PC-3 (cell line): ENCODE measurements at places on chromosomes 5 and 9. TPM values are rescaled to one million over a fixed set of nuclear protein-coding genes. Genes with fewer than 3 reads are reported as not detected.

NUDT2 gene
- total RNA-seq, result 34.4 and 34.6 TPM in 2 replicates

GRCh38 chr9:86660146-86660943 is 287.0 kb downstream of the GAS1 start:
- DNase-seq, result no peak
- H3K36me3 ChIP-seq, result no peaks in the 10 kb centered on the region
- H3K27me3 ChIP-seq, result no peaks in the 10 kb centered on the region
- H3K4me3 ChIP-seq, result no peak overlapping the region

DNA sequence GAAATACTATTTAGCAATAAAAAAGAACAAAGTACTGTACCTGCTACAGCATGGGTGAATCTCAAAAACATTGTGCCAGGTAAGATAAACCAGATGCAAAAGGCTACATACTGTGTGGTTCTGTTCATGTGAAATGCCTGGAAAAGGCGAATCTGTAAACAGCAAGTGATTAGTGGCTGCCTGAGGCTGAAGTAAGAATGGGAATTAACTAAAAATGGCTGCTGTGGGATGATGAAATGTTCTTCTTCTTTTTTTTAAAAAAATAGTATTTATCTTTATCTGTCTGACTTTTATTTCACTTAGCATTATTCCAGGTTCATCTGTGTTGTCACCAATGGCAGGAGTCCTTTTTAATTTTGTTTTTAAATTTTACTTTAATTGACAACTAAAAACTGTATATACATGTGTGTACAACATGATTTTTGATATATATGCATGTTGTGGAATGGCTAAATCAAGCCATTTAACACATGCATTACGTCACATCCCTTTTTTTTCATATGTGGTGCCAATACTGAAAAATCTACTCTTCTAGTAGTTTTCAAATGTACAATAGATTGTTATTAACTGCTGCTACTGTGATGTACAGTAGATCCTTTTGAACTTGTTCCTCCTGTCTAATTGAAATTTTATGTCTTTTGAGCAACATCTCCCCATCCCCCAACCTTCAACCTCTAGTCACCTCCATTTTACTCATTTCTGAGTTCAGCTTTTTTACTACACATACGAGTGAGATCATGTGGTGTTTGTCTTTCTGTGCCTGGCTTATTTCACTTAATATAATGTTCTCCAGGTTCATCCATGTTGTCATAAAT is 62.9 kb upstream of the TNFAIP8 start:
- DNase-seq, result no peak
- no peaks in the 10 kb centered on the region for H3K27me3 ChIP-seq
- H3K4me1 ChIP-seq, result peaks cover 15% of the 10 kb centered on the region
- no peak overlapping the region for H3K4me3 ChIP-seq
- H3K27ac ChIP-seq, result no peak overlapping the region

GRCh38 chr5:178529080-178529479 is 61.1 kb downstream of the COL23A1 start:
- H3K4me3 ChIP-seq, result no peak overlapping the region
- no peaks in the 10 kb centered on the region for H3K4me1 ChIP-seq
- H3K27me3 ChIP-seq, result peaks cover 19% of the 10 kb centered on the region

- no peaks in the 10 kb centered on the region for H3K4me1 ChIP-seq
- no peak overlapping the region for H3K27ac ChIP-seq
- H3K4me3 ChIP-seq, result peak overlapping the region; percentile 33; the same call in 1 of the 2 replicates
- H3K36me3 ChIP-seq, result no peaks in the 10 kb centered on the region
- peak; percentile 17 for DNase-seq
- H3K27me3 ChIP-seq, result peaks cover 38% of the 10 kb centered on the region
Measured at GRCh38 chr9:36802201-36802920, 229.7 kb downstream of the MELK start.

GRCh38 chr5:171980792-171981191 is 25.6 kb downstream of the FBXW11 start:
- no peak overlapping the region for H3K27ac ChIP-seq
- DNase-seq, result no peak
- peaks cover 15% of the 10 kb centered on the region for H3K4me1 ChIP-seq
- H3K27me3 ChIP-seq, result no peaks in the 10 kb centered on the region
- H3K4me3 ChIP-seq, result no peak overlapping the region

DNA sequence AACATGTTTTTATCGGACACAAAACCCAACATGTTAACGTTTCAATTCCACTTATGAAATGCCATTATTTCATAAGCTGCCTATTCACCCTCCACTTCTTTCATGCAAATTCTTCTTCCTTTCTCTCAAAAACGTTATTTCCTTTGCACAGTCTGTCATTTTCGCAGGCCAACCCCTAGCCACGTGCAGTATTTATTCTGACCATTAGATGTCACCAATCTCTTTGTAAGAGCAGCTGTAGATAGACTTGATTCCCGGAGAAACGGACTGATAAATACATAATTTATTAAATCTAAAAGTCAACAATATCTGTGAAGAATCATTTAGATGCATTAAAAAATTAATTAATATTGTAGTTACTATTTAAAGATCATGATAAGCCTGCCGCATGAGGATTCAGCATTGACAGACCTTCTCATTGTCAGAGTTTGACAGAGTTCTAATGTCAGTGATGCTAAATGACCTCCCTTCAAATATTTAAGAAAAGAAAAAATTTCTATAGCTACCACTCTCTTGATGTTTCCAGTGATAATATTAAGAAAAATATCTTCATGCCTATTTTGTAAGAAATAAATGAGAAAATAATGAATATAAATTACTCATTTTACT is 933.6 kb downstream of the CDH12 start:
- H3K4me1 ChIP-seq, result no peaks in the 10 kb centered on the region
- H3K27me3 ChIP-seq, result peaks cover 12% of the 10 kb centered on the region; the same call in 1 of the 2 replicates
- peak; percentile 73 for DNase-seq
- H3K27ac ChIP-seq, result no peak overlapping the region
- no peak overlapping the region for H3K4me3 ChIP-seq
- no peaks in the 10 kb centered on the region for H3K36me3 ChIP-seq

DNA sequence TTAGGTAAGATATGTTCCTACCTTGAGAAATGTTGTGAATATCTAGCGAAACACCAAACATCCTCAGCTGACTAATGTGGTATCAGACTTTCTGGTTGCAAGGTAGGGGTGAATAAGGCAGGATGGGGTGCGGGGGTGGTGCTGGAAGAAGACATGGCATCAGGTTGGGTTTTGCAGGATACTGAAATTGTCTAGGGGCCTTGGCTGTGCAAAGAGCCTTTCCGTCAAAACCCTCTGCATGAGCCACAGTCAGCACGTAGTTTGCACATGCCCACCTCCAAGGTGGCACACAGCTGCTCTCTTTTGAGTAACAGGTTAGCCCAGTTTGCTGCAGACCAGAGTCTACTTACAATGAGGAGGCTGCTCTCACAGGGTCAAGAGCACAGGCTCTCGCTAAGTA is 42.0 kb downstream of the SFXN1 start:
- H3K4me3 ChIP-seq, result no peak overlapping the region
- H3K4me1 ChIP-seq, result no peaks in the 10 kb centered on the region
- H3K36me3 ChIP-seq, result peaks cover 10% of the 10 kb centered on the region; the same call in 1 of the 2 replicates
- no peaks in the 10 kb centered on the region for H3K27me3 ChIP-seq
- H3K27ac ChIP-seq, result no peak overlapping the region

DNA sequence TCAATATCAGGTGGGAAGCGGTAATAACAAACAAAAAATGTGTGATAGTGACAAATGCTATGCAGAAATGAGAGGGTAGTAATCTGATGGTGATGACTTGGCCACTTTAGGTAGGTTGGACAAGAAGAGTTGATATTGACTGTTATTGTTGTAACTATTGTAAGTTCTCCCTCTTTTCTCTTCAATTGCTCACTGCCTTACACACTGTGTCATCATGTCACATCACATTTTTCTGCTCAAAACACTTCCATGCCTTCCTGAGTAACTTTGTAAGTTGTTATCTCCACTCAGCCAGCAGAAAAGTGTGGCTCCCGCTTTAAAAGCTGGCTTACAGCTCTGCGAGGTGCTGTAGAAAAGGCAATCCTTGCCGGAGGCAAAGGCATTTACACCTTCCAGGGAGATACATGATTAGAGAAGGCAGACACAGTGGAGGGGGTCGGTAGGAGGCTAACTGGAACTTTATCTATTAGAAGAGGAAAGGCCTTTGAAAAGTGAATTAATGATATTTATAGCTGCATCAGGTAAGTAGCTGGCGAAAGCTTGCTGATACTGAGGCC is 85.2 kb upstream of the CLINT1 start:
- no peak overlapping the region for H3K27ac ChIP-seq
- DNase-seq, result no peak

DNA sequence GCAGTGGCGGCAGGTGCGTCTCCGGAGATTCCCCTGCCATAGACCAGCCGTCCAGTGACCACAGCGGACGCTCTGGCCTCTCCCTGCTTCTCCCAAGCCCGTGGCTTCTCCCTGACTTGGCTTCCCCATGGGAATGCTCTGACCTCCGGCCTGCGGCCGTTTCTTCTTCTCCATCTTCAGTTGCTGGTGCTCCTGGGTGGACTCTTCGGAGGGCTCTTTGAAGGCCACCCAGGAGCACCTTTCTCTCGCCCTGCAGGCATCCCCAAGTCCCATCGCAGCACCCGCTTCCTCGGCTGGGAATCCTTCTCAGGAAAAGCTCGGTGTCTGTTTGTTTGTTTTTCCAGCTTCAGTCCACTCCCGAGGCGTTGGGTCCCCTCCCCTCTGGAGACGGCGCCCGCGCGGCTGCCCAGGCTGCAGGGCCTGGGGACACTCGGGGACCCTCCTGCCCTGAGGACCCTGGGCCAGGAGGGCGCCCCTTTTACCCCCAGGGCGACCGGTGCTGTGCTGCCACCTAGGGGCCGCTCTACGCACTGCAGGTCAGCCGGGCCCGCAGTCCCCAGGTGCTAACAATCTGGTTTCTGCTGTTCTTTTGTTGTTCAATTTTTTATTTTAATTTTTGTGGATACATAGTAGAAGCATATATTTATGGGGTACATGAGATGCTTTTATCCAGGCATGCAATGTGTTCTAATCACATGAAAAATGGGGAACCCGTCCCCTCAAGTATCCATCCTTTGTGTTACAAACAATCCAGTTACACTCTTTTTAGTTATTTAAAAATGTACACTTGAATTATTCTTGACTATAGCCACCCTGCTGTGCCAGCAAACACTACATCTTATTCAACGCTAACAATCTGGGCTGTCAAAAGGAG is 197.9 kb upstream of the ADAMTS16 start:
- peaks cover 66% of the 10 kb centered on the region for H3K27me3 ChIP-seq
- H3K27ac ChIP-seq, result no peak overlapping the region
- no peaks in the 10 kb centered on the region for H3K36me3 ChIP-seq
- H3K4me3 ChIP-seq, result no peak overlapping the region
- DNase-seq, result peak; percentile 9
- H3K4me1 ChIP-seq, result no peaks in the 10 kb centered on the region

DNA sequence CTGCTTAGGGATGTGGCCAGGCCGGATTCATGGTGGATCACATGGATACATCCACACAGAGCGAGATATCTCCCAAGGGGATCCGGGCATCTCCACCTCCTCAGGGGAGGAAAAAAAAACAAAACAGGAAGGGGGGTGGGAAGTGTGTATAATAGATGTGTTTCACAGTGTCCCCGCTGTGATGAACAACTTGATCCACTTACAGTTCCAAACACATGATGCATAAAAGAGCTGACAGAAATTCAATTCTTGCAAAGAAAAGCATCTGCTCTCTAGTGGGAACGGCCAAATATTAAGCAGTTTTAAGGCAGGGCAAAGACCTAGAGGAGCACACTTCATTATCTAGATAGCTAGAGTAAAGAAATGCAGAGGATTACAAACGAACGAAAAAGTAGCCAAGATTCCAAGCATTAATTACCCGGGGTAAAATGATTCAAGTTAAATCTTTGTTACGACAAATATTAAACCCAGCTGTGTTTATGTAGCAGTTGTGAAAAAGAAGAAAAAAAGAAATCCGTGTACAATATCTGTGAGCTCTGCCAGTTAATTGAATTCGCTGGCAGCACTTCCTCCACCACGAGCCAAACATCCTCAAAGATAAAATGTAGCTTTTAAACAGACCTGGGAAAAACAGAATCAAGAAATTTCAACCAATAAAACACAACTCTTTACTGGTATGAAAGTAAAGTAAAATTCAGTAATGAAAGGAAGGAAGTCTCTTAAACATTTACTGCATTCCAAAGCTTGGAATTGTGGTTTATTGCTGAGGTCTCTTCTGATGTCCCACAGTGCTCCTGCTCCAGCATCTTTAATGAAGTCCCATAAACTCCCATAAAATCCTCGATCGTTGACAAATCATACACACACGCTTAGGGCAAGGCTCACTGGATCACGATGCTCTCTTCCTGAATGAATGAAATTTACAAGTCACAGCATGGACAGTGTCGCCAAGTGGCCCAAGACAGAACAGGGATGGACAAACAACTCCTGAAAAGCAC is 213.0 kb downstream of the CRB2 start:
- no peaks in the 10 kb centered on the region for H3K27me3 ChIP-seq
- no peak for DNase-seq
- H3K4me3 ChIP-seq, result no peak overlapping the region
- H3K36me3 ChIP-seq, result no peaks in the 10 kb centered on the region
- no peaks in the 10 kb centered on the region for H3K4me1 ChIP-seq

- H3K4me3 ChIP-seq, result peak overlapping the region; percentile 78
- peaks cover 8% of the 10 kb centered on the region; the same call in 1 of the 2 replicates for H3K4me1 ChIP-seq
- no peak overlapping the region for H3K27ac ChIP-seq
- H3K36me3 ChIP-seq, result no peaks in the 10 kb centered on the region
- no peak for DNase-seq
Measured at GRCh38 chr9:129036923-129037766, 719 bp downstream of the MIGA2 start.

GRCh38 chr9:94449486-94449885 is 105.4 kb upstream of the PCAT7 start:
- no peak overlapping the region for H3K27ac ChIP-seq
- no peak overlapping the region for H3K4me3 ChIP-seq
- no peaks in the 10 kb centered on the region; the same call in none of the 2 replicates for H3K36me3 ChIP-seq
- no peaks in the 10 kb centered on the region for H3K4me1 ChIP-seq
